ENCODE measurements at places on chromosomes 11 and 22.

GRCh38 chr11:123330071-123330470, 100.0 kb upstream of the GRAMD1B start:
- no peak for DNase-seq

- peak; percentile 50 for DNase-seq
These were observed 182.6 kb downstream of the ST3GAL4 start for GRCh38 chr11:126538071-126538470.

DNA sequence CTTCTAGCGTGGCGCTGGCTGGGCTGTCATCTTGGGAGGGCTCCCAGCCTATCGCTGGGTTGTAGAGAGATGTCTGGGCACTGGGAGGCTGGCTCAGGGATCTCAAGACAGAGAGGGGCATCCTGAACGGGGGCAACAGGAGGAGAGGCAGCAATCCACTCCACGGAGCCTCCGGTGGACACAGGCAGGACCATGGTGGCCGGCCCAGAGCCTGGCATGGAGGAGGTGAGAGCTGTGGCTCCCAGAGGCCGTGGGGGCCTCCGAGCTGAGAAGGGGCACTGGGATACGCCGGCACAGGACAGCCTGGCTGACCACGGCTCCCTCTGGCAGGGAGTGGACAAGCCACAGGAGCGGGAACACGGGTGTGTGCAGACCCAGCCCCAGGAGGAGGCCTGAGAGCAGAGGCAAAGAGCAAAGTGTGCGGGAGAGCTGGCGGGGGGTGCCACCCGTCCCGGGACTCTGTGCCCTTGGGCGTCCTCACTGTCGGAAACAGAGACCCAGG, 9.1 kb downstream of the MRGPRF start:
- DNase-seq: no peak

- peak; percentile 50 for DNase-seq
These were observed 12.1 kb downstream of the ACP2 start for GRCh38 chr11:47236482-47236881.

- DNase-seq: no peak
These were observed 442.1 kb upstream of the CCDC90B start for GRCh38 chr11:83728281-83728680.

- DNase-seq: no peak
These were observed 39.9 kb upstream of the RAPSN start for GRCh38 chr11:47488674-47489394.

Data from EH (cell line).